ENCODE measurements at places on chromosomes 5 and 9.

DNA sequence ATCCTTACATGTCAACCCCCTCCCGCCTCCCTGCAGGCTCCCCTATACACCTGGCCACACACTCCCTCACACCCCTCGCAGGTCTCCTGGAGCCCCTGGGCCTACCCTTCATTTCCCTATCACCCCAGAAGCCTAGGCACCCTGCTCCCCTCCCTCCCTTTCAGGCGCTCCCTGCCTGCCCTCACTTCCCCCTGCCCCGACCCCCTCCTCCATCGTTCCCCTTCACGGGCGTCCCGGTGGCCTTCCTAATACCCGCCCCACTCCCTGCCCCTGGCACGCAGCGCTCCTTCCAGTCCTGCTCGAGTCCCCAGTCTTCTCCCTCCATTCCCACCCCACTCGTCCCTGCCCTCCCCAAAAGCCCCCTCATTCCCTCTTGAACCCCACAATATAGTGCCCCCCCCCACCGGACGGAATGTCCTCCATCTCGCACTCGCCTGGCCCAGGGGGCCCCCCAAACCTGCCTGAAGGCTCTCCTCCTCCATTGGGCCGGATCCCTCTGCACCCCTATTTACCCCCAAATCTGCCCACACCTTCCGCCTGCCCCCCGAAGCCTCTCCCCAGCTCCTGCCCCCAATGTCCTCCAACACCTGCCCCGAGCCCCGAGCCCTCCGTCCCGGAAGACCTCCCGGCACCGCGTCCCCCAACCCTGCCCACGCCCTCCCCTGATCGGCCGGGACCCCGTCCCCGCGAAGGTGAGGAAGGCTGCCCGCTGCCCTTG lies 746 bp downstream of the STRBP start:
- DNase-seq: no peak

DNA sequence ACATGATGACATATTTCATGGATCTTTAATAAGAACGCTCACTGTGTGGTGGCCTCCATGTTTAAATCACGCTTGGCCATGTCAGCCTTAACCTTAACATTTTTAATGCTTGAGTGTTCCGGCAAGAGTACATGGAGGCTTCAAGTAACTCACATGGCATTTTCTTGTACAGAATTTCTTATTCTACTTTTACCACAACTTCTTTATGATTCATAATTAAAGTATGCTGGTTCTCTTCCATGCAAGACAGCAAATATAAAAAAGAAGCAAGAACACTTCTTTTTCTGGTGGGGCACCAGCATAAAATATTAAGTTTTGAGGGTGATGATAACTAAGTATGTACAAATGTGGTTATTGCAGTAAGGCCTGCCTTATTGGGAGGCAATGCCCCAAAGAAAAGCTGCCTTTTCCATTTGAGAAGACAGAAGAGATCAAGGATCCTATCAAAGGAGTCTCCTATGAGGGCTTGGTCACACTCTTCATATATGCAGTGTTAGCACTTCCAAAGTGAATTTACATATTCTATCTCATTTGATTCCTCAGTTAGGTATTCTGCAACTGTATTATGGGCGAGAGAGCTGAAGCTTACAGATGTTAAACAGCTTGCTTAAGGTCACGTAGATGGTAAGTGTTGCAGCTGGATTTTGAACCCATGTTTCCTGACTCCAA lies 382.7 kb upstream of the MEF2C start:
- no peak for DNase-seq

DNA sequence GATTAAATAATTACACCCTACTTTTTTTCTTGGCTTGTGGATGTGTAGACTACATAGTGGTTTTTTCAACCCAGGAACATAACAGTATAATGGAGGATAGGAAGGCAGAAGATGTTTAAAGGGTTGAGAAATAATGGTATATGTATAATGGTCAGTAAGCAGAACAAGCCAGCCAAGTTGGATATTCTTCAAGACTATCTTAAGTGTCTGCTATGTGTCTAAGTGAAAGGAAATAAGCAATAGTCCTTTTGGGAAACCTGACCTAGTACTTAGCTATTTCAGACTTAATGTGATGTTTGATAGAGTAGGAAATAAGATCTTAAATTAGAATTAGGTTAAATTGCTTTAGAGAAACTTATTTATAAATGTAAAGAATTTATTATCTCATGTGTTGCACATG lies 85.7 kb downstream of the PTPDC1 start:
- DNase-seq: no peak

- DNase-seq: no peak
These were observed 24.4 kb downstream of the TARS1 start for GRCh38 chr5:33465120-33465519.

DNA sequence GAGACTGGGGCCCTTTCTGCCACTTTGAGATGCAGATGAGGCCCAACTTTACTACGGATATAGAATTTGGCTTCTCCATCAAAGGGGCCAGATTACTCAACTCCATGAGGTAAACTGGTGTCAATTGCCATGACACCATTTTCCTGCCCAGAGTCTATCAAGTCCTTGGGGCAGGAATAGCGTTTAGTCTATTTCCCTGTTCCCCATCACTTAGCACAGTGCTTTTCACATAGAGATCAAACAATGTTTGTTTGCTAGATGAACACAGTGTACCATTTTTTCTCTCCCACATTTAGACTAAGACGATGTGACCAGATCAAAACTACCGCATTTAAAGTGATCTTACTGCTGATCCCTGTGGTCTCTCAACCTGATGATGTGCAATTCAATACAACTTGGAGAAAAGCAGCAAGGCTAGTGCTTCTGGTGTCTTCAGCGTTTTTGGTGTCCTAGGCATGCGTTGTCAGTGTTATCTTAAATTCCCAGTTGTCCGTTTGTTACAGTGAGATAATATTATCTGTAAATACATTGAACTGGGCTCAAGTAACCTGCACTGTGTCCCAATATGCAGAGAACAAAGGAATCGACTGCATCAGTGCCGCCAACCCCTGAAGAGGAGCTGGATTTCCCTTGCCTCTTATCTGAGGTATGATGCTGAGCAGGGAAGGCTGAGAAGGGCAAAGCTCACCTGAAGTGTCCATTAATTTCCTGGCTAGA lies 446.2 kb downstream of the PLK2 start:
- DNase-seq: no peak

- no peak for DNase-seq
These were observed 506 bp downstream of the ZBTB6 start for GRCh38 chr9:122912671-122912963.

- DNase-seq: no peak
These were observed 27.6 kb downstream of the FAM174A start for GRCh38 chr5:100562821-100563220.

DNA sequence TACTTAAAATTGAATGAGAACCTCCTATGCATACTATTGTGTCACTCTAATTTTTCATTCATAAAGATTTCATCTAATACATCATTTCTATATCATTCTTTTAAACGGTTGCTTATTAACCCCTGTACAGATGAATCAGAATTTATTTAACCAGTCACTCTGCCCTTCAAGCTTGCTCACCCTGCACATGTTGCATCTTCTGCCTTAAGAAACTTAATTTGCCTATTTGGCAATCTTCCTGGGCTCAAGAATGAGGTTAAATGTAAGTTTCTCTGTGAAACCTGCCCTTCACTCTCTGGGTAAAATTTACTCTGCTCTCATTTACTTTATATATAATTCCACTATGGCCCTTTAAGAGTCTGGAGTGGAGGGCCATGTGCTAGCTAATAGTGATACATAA lies 434.7 kb upstream of the ZNF608 start:
- no peak for DNase-seq

GRCh38 chr5:112064956-112065355 lies 308.0 kb upstream of the NREP start:
- DNase-seq: no peak

GRCh38 chr5:43854697-43855292 lies 251.8 kb downstream of the NNT start:
- DNase-seq: no peak

DNA sequence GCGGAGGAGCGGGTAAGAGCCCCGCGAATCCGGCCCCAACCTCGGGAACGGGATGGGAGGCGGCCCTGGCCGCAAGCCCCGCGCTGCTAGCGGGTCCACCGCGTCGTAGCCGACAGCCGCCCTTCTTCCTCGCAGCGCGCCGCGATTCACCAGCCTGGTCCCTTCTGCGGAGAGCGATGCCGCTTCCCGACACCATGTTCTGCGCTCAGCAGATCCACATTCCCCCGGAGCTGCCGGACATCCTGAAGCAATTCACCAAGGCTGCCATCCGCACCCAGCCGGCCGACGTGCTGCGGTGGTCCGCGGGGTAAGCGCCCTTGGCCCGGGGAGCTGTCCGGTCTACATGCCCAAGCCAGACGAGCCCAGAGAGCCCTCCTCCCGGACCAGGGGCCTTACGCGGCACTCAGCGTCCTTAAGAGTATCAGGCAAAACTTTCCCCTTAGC lies 335 bp downstream of the ROPN1L start:
- DNase-seq: no peak

DNA sequence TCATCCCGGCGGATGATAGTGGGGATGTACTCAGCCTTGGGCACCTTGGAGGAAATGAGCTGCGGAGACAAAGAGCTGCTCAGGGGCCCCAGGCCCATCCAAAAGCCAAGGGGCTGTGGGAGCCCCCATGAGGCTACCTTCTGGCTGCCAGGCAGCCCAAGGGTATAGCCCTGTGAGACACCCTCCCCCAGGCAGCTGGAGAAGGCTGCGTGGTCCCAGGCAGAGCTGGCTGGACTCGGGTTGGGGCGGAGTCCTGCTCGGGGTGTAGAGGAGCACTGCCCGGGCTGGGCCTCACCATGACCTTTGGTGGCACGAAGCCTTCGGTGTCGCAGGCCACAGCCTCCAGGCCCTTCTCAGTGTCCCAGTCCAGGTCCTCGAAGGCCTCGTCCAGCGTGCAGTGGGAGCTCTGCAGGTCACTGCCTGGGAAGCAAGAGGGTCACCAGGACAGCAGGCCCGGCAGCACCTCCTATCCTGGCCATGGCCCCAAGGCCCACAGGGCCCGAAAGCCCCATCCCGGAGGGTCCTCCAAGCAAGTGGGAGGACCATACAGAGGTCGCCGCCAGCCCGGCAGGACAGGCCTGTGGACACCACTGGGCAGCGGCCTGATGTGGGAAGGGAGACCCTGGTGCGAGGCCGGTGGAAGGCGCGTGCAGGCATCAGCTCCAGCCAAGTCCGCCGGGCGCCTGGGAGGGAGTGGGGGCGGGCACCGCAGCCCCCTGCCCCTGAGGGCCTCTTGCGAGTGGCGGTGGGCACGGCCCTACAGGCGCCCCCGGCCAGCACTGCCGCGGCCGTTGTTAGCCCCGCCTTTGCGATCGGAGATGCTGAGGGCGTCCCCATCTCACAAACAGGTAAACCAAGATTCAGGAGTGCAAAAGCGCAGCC lies 6.1 kb downstream of the NSMF start:
- peak; percentile 36 for DNase-seq

GRCh38 chr9:109986521-109986991 lies 206.6 kb downstream of the PALM2AKAP2 start:
- DNase-seq: peak; percentile 46

DNA sequence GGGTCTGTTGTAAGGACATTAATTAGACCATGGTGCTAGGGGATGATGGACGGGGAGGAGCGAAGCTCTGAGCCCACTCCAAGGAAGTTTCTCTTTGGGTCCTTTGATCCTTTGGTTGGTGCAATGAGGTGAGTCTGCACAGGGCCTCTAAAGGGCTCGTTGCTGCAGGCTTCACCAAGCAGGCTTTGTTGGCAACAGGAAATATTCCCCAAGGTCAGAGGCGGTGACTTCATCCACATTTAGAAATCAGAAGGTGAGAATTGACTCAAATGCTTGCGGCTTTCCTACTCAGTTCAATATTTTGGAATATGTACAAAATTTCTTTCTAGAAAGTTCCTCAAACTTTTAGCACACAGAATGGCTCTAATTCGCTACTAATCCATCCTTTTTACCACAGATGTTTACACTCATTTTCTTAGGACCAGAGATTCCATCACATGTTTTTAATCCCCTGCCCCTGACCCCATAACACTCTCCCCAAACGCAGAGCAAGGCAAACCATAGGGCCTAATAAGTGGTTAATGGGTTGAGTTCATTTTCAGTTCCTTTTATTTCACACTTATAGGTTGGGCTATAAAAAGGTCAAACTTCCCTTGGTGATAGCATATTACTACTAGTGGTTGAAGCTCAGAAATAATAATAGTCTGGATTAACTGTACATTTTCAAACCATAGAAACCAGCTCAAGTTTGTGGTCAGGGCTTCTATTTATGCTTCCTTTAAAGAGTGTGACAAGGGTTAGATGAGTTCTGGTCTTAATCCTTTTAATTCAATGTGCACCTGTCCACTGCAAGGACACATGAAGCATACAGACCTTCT lies 37.3 kb upstream of the TMEM252 start:
- no peak for DNase-seq

- DNase-seq: no peak
These were observed 17.8 kb upstream of the GLIPR2 start for GRCh38 chr9:36118706-36119105.

DNA sequence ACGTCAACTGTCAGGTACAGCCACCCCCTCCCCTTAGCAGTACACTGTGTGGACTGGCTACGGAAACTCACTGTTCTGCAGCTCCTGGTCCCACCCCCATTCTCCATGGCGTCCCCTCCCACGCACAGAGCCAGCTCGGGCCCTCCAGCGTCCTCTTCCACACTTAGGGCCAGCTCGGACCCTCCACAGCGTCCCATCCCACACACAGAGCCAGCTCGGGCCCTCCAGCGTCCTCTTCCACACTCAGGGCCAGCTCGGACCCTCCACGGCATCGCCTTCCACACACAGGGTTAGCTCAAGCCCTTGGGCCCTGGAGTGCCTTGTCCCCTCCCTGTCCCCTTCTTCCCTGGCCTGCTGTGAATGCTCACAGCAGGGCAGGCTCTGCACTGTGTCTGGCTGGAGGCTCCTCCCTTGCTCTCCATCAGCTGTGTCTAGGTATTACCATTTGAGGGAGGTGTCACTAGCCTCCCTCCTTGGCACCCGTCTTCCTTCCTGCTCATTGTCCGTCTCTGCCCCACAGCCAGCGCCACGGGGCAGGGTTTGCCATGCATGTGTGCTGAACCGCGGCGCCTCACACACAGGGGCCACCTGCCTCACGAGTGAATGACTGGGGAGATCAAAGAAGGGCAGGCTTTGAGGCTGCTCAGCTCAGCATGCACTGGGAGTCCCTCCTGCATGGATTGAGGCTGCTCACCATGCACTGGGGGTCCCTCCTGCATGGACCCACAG lies 78.5 kb upstream of the CACNA1B start:
- no peak for DNase-seq

DNA sequence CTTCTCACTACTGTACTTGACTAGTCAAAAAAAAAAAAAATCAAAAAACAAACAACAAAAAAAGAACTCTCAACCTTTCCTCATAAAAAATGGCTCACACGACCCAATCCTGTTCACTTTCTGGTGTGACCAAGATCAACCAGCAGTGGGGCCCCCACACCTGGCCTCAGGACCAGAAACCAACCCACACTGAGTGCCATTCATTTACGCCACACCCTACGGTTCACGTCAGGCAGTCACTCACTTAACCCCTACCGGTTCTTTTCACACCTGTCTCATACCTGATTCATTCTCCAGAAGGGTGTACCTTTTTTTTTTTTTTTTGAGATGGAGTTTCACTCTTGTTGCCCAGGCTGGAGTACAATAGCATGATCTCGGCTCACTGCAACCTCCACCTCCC lies 5.7 kb downstream of the SUSD1 start:
- DNase-seq: no peak
